ENCODE measurements at places on chromosomes 7 and 10.

DNA sequence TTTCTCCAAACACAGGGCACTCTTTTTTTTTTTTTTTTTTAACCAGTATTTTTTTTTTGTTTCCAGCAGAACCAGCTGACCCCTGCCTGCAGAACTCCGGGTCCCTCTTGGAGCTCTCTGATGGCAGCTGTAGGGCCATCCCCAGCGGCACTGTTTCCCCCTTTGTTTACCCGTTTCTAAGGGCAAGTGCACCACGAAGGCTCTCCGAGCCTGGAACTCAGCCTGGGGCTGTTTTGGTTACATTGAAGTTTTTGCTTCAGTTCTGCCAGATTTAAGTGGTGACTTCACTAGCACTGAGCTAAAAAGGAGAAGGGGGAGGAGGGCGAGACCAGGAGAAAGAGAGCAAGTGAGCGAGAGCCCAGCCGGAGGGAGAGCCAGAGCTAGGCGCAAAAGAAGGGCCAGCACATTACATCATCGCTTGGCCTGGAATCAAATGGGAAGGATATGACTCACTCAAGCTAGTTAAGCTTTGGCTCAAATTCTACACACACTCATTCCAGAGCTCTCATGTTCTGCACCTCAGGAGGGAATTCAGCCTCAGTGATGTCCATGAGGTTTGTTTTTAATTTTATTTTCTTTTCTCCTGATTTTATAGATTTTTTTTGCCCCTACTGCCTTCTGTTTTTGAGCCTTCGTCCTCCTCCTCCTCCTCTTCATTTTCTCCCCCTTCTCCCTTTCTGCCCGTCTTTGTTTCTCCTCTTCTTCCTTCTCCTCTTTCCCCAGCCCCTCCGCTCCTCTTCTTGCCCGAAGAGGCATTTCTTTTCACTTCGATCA lies 272.3 kb downstream of the TRIL start:
- DNase-seq: peak; percentile 52

GRCh38 chr7:92944633-92945032 lies 108.3 kb upstream of the CDK6 start:
- DNase-seq: no peak

- DNase-seq: no peak
These were observed 115.3 kb downstream of the PTPN20 start for GRCh38 chr10:47026301-47027107.

DNA sequence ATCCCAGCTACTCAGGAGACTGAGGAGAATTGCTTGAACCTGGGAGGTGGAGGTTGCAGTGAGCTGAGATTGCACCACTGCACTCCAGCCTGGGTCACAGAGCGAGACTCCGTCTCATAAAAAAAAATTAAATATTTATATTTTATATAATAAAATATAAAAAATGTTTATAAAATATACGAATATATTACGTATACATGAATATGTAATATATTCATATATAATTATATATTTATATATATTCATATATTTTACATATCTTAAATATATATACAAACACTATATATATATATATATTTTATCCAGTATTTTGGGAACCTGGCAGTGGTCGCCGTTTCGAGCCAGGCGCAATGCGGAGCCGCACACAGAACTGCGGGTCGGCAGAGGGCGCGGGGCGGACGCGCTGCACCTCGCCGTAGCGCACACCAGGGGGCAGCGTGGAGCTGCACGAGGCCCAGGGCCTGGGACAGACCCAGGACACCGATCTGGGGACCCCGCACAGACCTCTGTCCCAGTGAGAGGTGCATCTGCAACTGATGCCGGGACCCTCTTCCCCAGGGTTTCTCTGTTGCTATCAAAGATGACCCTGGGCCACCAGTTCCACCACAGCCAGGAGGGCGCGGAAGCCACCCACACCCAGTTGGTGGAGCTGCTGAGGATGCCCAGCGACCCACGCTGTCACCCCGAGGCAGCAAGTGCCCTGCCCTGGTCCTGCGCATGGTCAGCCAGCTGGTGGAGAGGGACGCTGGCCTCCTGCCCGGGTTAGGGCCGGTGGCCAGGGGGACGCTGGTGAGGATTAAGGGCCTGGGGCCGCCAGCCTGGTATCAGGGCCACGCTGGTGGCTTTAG lies 22.7 kb downstream of the AP5Z1 start:
- no peak for DNase-seq

DNA sequence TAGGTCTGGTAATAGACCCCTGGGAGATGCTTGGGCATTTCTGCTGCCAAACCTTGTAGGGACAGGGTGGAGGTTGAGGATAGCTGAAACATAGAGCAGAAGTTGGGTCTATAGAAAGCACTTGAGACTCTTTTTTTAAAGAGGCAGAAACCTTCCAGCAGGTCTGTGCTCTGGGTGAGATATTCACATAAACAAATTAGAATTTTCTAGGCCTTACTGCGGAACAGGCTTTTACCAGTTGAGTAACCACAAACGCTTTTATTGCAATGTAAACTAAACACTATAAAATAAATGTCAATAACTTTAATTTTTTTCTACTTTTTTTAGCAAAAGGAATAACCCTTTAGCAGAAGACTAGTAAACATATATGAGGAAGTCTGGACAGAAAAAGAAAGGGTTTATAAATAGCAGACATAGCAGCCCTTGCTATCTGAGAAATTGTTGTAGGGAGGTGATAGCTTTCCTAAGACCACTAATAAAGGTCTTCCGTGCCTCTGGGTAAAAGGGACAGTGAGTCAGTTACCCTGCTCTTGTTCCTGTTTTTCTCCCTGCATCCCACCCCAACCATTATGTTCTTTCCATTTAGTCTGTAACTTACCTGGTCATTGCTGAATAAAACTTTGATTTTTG lies 38.7 kb downstream of the CACNB2 start:
- DNase-seq: no peak

DNA sequence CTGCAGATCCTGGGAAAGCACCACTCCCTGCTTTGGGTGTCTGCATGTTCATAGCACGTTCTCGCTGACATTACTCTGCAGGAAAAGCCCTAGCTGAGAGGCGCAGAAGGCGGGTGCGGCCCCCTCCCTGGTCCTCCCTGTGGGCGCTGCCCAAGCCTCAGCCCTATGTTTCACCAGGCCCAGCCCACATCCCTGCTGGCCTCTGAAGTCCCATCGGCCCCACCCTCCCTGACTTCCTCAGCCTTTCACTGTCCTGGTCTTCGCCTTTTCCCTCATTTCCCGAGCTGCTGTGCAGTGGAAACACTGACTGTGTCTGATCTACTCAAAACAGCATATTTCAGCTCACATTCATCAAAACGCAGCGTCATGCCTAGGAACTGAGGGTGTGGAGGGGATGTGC lies 36.3 kb upstream of the DIP2C start:
- no peak for DNase-seq

DNA sequence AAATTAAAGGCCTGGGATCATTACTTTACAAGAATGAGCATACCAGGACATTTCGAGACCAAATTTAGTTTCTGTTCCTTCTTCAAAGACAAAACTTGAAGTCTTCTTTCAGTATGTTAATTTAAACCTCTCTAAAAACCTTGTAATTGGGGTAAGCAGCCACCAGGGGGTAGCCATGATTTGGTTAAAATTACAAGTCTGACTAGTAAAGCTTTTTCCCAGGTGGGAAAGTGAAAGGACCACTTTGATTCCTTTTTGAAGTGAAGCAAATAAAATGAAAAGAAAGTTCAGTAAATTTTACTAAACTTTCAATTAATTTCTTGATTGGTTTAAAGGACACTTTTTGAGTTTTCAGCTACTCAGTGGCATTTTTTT lies 294.3 kb downstream of the BBS9 start:
- peak; percentile 24 for DNase-seq

GRCh38 chr10:77592946-77593636 lies 44.5 kb downstream of the KCNMA1 start:
- no peak for DNase-seq

GRCh38 chr10:129388435-129388834 lies 78.6 kb upstream of the MGMT start:
- no peak for DNase-seq

All from NCI-H345 (cell line).